Fibroblast of mammary gland (primary cell): ENCODE measurements at places on chromosomes 1 and 21.

DNA sequence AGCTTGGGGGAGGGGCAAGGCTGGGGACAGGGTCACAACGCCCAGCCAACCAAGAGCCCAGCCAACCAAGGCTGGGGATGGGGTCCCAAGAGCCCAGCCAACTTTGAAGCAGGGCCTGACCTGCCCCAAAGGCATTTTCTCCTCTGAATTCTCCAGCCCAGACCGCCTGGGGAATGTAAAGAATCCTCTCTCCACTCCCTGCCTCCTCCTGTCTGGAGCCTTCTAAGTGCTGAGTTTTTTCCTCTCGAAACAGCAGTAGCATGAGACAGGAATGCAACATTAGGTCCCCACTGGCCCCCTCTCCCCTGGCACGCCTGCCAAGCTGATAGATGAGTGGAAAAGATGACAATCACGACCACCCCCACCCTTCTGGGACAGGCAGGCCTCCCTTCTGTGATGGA lies 17.0 kb downstream of the C1orf198 start:
- no peak for DNase-seq

GRCh38 chr1:45551684-45552083 lies 1.1 kb downstream of the AKR1A1 start:
- DNase-seq, result no peak

DNA sequence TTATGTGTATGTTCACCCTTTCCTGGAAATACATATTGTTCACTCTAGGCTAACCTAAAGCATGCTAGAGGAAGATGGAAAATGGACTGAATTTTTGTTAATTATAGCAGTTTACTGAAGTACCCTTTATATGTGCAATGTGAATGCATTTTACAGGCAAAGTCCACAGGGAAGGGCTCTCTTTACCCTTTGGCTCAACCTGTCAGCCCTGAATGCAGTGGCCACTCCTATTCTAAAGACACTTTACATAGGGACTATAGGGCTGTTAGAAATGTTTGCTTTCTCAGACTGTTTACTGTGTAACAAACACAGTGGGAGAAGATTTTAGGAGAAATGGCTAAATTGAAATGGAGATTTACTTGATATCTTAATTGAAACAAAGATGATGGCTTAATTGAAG lies 78.5 kb downstream of the BRINP2 start:
- no peak for DNase-seq

GRCh38 chr1:118878661-118879060 lies 109.5 kb downstream of the TBX15 start:
- no peak for DNase-seq

GRCh38 chr1:203069030-203069747 lies 16.6 kb downstream of the MYOG start:
- no peak for DNase-seq

GRCh38 chr1:27298632-27299384 lies 23.2 kb upstream of the TMEM222 start:
- peak; percentile 16 for DNase-seq

DNA sequence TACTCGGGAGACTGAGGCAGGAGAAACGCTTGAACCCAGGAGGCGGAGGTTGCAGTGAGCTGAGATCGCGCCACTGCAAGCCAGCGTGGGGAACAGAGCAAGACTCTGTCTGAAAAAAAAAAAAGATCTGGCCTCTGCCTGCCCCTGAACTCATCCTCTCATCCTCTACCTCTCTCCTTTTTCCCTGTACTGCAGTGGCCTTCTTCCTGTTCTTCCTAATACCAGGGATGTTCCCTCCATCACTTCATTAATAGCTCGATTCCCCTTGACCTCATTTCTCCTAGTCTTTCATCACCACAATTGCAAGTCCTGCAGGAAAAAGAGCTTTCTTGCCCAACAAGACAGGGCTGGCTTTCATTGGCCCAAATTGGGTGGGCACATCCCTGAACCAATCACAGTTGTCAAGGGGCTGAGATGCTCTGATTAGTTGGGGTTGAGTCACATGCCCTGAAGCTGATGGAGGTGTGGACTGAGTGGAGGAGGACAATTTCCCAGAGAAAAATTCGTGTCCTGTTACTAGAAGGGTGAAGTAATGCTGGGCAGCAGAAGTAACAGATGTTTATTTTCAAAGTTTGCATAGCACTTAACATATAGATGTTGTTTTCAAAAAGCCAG lies 86.8 kb upstream of the PUM1 start:
- DNase-seq, result peak; percentile 95

DNA sequence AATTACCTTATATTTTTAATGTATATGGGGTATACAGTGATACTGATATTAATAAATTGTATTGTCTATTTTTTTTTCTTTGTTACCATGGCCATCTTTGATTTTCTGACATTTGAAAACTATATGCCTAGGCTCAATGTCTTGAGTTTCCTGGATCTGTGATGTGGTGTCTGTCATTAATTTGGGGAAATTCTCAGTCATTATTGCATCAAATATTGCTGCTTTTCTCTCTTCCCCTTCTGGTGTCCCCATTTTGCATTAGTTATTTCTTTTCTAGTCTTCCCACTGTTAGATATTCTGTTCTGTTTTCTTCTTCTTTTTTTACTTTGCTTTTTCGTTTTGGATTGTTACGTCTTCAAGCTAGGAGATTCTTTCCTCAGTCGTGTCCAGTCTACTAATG lies 33.8 kb downstream of the ZBTB40 start:
- no peak for DNase-seq

DNA sequence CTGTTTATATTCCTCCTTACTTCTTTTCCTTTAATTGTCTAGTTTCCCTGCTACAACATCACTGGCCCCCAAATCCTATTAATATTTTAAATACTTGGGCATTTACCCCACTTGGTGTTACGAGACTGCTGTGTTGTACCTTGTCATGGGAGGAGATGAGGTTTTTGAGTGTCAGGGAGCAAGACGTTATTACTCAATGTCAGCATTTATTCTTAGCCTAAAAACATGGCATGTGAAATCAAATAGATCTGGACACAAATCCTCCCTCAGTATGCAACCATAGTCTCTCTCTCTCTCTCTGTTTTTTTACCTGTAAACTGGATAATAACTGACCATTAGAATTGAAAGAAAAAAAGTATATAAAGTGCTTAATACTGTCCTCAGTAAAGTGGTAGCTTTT lies 4.6 kb downstream of the LRRC8B start:
- no peak for DNase-seq

GRCh38 chr1:240414237-240414636 lies 197.7 kb downstream of the GREM2 start:
- DNase-seq, result peak; percentile 85

DNA sequence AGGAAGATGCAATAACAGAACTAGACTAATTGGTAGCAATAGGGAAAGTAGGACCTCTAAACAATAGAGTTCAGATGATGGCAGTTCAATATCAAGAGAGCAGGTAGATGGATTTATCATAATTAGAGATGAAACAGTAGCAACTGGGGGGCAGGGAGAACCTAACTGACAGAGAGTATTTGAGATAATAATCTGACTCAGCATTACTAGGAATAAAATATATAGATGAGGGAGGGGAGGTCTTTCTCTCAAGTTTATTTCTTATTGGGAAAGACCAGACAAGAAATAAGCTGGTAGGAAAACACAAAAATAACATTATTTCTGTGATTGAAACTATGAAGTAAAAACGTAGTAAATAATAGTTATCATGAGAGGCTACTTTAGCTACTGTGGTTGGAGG lies 1656.7 kb upstream of the B3GALT2 start:
- DNase-seq, result no peak

GRCh38 chr1:3359756-3360440 lies 94.6 kb upstream of the ARHGEF16 start:
- no peak for DNase-seq

GRCh38 chr1:110714374-110714995 lies 39.7 kb upstream of the KCNA3 start:
- no peak for DNase-seq

GRCh38 chr1:178294654-178295053 lies 200.8 kb downstream of the RASAL2 start:
- DNase-seq, result no peak

DNA sequence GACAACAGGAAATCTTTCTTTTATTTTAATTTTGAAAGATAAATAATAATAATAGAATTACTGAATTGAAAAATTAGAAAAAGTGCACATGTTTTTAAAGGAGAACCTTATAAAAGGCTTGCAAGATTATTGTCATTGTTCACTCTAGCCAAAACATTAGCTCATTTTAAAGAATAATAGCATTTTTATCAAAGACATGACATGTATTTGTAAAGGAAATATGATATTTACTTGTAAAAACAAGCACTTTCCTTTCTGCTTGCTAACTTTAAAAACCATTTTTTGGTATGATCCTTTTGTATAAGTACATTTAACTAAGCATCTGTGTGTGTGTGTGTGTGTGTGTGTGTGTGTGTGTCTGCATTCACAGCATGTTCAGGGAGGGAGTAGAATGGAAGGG lies 156.3 kb upstream of the C1orf87 start:
- no peak for DNase-seq

- DNase-seq, result no peak
Observed at GRCh38 chr1:230761443-230762167, 14.4 kb downstream of the CAPN9 start.

GRCh38 chr1:170114906-170115305 lies 30.9 kb upstream of the NTMT2 start:
- DNase-seq, result peak; percentile 59

- DNase-seq, result peak; percentile 97
Observed at GRCh38 chr1:222754366-222755139, 17.6 kb downstream of the FAM177B start.

GRCh38 chr1:86450847-86451246 lies 17.9 kb upstream of the CLCA1 start:
- DNase-seq, result no peak

- no peak for DNase-seq
Observed at GRCh38 chr1:56515898-56516538, 63.3 kb downstream of the PLPP3 start.

- DNase-seq, result no peak
Observed at GRCh38 chr1:80427881-80428280, 1372.9 kb upstream of the ADGRL2 start.

- DNase-seq, result no peak
Observed at GRCh38 chr1:228061411-228062084, 21.0 kb upstream of the ARF1 start.

DNA sequence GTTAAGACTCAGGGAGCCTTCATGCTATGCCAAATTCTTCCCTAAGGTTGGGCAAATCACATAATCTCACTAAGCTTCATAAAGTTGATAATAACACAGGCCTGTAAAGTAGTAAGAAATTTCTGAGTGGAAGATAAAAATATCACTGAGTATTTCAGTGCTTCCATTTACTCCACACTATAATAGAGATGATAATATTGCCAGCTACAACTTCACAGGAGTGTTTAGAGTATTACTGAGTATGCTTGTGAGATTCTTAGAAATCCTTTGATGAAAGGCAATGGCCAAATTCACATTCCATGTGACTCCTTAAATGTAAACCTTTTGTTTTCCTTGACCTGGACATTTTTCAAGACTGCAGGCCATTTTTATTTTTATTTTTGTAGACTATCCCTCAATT lies 10.4 kb downstream of the ITGB3BP start:
- DNase-seq, result no peak

DNA sequence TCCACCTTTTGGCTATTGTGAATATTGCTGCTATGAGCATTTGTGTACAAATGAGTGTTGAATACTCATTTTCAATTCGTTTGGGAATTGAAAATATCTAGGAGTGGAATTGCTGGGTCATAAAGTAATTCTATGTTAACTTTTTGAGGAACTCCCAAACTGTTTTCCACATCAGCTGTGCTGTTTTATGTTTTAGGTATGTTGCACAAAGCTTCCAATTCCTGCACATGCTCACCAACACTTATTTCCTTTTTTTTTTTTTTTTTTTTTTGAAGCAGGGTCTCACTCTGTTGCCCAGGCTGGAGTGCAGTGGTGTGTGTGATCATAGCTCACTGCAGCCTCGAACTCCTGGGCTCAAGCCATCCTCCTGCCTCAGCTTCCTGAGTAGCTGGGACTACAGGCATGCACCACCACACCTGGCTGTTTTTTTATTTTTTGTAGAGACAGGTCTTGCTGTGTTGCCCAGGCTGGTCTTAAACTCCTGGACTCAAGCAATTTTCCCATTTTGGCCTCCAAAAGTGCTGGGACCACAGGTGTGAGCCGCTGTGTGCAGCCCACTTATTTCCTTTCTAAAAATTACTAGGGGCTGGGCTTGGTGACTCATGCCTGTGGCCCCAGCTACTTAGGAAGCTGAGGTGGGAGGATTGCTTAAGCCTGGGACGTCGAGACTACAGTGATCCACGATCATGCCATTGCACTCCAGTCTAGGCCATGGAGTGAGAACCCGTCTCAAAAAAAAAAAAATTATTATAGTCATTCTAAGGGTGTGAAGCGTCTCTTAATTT lies 33.4 kb downstream of the TMCC2 start:
- peak; percentile 72 for DNase-seq

DNA sequence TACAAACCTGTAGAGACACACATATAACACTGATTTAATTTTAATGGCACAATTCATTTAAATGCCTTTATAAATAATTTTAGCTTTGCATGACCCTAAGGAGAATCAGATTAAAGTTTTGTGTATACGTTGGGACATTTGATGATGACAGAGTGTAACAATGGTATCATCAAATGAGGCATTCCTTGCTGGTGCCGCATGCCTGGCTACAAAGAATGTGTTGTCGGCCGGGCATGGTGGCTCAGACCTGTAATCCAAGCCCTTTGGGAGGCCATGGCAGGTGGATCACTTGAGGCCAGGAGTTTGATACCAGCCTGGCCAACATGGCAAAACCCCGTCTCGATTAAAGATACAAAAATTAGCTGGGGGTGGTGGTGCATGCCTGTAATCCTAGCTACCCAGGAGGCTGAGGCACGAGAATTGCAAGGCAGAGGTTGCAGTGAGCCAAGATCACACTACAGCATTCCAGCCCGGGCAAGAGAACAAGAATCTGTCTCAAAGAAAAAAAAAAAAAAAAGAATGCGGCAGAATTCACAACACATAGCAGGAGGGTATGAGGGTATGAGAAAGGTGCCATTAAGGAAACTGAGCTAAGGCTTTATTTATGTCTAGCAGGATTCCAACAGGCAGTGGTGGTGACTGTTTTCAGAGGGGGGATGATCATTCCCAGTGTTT lies 58.9 kb downstream of the PTPN14 start:
- peak; percentile 24 for DNase-seq

DNA sequence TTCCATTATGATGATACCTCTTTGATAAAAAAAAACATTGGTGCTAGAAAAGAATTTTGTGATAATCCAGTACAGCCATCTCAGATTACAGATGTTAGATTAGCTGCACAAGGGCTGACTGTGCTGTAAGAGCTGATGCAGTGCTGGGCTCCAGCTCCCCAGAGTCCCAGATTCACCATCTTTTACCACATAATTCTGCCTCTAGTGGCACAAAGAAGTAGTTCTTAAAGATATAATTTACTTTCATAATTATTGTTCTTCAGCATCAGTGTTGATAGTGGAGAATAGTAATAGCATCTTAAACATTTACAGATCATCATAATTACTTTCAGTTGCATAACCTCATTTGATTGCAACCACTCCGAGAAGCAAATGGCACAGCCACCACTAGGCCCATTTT lies 262.1 kb downstream of the BRINP2 start:
- peak; percentile 41 for DNase-seq

- peak; percentile 23 for DNase-seq
Observed at GRCh38 chr21:27298465-27298864, 331.6 kb upstream of the ADAMTS5 start.
